CD4-positive, alpha-beta T cell treated with Interleukin-4 for 4 hours (primary cell): ENCODE measurements at places on chromosomes 1 and 21.
A peak's percentile ranks its signal among the peaks of the same experiment; 100 is the strongest.

DNA sequence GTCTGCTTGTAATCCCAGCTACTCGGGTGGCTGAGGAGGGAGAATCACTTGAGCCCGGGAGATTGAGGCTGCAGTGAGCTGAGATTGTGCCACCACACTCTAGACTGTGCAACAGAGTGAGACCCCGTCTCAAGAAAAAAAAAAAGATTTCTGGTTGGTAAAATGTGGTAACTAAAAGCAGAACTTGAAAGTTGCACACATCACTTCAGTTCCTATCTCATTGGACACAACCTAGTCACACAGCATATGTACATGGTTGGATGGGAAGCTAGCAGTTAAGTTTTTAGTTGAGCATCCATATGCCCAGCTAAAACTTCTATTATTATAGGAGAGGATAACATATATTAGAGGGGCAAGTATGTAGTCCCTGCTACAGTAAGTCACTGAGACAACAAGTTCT, 22.1 kb downstream of the BCAS2 start:
- no peak for DNase-seq

DNA sequence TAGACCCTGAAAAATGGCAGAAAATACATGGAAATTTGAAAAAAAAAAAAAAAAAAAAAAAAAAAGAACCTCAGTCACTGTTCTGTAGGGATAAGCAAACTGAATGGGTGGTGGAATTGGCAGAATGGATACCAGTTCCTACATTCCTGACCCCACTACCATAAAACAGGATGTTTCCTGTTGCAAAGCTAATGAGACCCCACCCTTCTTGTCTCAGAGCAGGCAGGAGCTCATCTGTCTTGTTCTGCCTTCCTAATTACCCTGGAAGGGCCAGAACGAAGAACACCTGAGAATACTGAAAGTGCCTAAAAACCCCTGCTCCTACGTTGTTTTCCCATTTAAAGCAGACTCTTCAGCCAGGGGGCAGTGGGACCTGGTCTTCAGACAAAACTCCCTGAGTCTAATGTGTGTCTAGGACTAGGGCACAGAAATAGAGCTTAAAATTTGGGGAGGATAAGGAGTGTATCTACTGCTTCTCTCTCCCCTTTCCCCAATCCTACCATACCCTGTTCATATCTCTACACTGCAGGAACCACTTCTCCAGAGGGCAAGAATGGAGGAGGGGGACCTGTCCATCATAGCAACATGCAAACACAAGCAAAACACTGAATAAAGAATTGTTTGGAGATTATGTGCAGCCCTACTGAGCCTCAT, 3.9 kb downstream of the C1orf56 start:
- DNase-seq: no peak

GRCh38 chr1:2049718-2050431, at the start of gene PRKCZ:
Gene PRKCZ (plus strand): TSS chr1:2050411. CDS start chr1:2050631, 220 bp downstream.
- peak; percentile 93 for DNase-seq

DNA sequence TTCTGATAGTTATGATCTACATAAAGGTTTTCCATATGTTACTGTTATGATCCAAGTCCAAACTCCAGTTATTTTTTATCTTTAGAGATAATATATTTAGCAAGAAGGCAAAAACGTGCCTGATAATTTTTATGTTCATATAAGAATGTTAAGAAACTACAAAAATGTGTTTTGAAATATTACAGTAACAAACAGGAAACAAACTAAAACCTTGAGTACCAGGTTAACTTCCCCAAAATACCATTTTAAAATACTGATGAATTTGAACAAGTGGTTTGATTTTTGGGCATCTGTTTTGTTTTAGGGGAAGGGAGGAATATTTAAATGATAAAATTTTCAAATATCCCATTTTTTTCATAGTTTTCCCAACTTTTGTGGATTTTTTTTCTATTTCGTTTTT, 124.8 kb downstream of the NR5A2 start:
- no peak for DNase-seq

DNA sequence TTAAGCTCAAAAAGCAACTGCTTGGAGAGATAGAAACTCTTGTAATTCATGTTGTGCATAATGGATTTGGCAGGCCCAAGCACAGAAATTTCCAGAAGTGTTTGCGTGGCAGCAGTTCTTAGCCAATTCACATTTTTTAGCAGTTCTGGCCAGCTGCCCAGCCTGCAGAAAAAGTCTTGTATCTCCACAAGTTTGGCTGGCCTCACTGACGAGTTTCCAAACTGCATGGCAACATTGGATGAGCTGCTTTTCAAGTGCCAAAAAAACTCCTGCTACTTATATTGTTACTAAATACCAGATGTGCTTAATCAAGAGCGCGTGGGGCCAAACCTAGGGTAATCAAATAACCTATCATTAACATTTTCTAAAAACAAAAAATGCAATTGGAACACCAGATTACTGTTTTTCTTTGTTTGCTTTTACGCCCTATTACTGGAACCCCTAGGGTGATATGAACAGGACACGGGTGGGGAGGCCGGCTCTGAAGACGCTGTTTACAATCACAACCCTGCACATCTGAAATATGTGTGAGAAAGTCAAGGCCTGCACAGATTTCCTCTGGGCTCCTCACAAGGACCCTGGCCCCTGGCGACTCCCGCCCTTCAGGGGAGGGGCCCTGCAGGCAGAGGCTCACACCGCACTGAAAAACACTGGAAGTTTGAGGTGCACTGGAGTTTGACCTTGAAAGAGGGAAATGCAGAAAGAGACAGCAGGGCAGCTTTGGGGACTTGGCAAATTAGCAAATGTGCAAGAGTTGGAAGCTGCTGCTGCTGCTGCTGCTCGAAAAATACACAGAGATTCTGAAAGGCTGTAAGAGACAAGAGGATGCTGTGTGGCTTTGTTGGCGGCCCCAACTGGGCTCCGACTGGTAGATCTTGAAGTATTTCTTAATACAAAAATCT, 55.2 kb upstream of the TARBP1 start:
- no peak for DNase-seq

- DNase-seq: no peak
Observed at GRCh38 chr1:174110053-174110452, 49.3 kb upstream of the RABGAP1L start.

DNA sequence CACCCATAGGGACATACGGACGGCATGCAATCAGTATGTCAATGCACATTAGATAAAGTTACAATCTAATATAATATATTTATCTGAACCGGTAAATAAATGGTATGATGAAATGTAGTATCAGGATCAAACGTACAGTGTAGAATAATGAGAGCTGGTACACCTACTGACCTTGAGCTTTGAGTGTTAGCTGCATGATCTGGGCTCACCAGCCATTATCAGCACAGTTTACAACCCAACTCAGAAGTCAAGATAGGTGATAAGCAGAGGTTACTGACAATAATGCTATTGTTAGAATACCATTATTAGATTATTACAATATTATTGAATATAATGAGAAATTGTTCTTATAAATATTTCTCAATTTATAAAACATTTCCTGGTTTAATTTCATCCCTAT, 103.0 kb upstream of the ESRRG start:
- no peak for DNase-seq

- no peak for DNase-seq
Observed at GRCh38 chr1:186113461-186113860, 261.6 kb downstream of the TPR start.

DNA sequence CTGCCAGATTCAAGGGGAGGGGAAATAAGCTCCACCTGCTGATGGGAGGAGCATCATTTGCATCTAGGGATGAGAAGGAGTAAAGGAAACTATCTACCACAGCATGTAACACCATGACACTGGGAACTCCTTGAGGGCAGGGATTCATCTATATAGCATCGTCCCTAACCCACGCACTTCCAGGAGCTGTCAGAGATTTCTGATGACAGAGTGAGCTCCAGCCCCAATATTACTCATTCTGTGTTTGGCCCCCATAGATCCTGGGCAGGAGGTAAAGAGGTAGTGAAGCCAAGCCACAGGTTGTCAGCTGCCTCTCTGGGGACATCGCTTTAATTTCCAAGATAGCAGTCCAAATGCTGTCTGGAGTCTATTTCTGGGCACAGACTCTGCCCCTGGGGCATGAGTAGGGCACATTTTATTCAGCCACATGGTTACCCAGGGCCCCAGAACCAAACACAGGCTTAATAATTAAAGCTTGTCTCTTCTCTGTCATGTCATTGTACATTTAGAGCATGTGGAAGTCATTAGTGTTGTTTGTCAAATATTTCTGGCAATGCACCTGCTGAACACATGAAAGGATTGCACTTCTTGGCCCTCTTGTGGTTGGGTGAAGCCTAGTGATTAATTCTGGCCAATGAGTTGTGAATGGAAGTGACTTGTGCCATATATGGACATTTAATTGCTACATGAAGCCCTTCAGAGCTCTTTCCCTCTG, 105.9 kb upstream of the POU3F1 start:
- no peak for DNase-seq

GRCh38 chr1:50350868-50351267, 72.4 kb downstream of the DMRTA2 start:
- no peak for DNase-seq

DNA sequence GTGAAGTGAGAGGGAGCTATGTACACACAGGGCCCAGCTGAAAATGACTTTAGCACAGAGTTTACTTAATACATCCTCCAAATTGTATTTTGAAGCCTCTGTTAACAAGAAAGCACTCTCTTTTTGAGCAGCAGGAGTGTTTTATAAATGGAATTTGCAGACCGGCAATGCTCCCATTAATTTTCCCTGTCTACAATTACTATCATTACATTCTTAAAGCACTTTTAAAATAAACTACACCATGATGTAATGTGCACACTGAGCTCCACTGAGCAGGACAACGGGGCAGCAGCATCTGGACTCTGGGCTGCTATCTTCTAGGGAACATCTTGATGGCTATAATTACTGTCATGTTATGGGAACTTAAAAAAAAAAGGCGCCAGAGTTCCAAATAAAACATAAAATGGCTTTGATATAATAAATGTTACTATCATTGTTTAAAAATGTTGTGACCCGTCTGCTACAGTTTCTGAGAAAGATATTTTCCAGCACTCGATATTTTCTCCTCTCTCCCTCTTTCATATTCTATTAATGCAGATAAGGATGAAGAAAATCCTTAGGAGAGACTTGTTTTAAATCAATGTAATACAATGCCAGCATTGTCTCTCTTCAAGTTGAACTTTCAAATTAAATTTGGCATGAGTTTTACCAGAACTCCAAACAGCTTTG, 150.9 kb downstream of the HLX start:
- no peak for DNase-seq

- peak; percentile 75 for DNase-seq
Observed at GRCh38 chr1:116569776-116570357, 959 bp downstream of the CD58 start.
